Urothelium cell line (cell line): ENCODE measurements at places on chromosomes 13 and 19.
A peak's percentile ranks its signal among the peaks of the same experiment; 100 is the strongest.

DNA sequence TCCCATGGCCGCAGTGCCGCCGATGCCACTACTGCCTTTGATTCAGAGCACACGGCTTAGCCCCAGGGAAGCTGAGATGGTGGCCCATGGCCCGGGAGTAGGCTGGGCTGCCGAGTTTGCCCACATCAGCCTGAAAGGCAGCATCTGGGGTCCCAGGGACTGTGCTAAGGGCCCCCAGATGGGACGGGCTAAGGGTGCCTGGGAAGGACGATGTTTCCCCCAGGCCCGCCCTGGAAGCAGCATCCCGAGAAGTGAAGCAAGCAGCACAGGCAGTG, 22.5 kb downstream of the MAP2K2 start:
- DNase-seq = no peak

- DNase-seq = no peak
Measured at GRCh38 chr19:49453757-49454240, 774 bp downstream of the ALDH16A1 start.

GRCh38 chr19:494171-495080, 1.9 kb upstream of the MADCAM1 start:
- DNase-seq = no peak

DNA sequence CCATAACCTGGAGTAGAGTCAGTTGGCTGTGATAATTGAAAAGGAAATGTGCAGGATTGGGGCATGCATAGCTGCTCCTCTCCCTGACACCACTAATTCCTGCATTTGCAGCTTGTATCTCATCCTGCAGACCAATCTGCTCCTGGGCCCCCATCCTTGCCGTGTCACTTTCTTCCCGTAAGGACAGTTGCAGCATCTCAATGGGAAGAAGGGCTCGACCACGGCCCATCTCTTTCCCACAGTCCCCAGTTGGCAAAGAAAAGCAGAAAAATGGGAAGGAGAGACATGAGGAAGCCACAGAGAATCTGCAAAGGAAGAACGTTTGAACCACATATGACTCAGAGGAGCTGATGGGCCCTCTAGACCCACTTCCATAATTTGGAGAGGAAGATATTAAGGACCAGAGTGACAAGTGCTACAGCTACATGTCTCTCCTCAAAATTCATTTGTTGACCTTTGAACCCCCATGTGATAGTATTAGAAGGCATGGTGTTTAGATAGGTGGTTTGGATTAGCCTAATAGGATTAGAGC, 1.8 kb upstream of the SIGLEC12 start:
- DNase-seq = no peak

DNA sequence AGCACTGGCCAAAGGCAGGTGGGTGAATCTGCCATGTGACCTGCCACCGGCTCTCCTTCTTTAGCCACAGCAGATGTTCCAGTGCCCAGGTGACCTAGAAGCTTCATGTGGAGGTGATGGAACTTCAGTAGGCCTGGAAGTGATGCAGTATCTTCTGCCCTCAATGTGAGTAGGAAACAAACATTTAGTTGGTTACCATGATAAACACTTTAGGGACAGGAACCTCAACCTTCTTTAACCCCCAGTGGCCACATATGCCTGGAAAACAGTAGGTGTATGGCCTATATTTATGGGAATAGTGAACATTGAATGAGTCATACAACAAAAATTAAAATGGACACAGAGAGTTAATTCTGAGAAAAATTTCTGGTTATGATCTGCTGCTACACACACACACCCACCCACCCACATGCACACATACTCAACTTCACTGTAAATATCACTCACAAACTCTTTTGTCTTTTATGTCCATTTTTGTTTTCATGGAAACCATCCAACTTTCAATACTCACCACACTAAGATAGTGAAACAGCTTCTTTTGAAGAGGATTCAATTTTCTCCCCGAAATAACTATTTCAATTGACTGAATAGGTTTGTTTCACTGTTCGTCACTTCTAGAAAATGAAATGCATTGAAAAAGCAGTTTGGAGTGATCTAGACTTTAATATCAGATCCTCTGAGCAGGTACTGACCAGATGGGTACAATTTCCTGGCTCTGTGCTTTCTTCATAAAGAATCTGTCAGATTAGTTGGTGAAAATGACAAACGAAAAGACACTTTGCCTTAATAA, 97.3 kb downstream of the STARD13 start:
- DNase-seq = no peak

- no peak for DNase-seq
Measured at GRCh38 chr13:33367171-33367895, 81.8 kb upstream of the STARD13 start.

DNA sequence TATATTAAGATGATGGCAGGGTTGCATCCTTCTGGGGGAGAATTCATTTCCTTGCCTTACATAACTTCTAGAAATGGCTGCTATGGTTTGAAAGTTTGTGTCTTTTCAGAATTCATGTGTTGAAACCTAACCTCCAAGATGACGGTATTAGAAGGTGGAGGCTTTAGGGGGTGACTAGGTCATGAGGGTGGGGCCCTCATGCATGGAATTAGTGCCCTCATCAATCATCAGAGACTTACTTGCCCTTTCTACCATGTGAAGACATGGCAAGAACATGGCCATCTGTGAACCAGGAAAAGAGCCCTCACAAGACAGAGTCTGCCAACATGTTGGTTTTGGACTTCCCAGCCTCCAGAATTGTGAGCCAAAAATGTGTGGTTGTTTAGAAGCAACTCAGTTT, 14.8 kb upstream of the FCER2 start:
- DNase-seq = no peak

GRCh38 chr19:3039641-3040077, 10.6 kb upstream of the TLE2 start:
- no peak for DNase-seq

DNA sequence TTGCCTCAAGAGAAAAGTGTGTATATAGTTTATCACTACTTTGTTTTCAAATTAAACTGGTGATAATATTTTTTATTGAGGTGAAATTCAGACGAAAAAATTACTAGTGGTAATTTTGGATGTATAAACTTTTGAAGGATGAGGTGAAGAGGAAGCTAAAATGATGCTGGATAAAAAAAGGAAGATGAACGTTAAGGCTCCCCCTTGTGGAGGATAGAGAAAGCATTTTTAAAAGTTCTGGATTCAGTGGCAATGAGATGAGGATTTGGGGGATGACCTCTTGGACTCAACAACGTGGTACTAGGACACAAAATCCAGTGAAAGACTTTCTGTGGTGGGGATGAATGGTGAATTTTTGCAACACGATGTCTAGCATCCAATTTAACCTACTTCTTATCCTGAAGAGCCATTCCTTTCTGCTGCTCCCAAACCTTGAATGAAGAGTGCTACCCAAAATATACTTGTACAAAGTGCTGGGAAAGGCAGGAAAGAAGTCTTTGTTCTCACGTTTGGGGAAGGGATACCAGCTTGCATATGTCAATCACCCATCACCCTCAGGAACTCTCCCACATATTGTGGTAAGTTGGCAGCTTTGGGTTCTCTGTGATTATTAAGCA, 7.3 kb upstream of the SIGLEC5 start:
- DNase-seq = peak; percentile 14

DNA sequence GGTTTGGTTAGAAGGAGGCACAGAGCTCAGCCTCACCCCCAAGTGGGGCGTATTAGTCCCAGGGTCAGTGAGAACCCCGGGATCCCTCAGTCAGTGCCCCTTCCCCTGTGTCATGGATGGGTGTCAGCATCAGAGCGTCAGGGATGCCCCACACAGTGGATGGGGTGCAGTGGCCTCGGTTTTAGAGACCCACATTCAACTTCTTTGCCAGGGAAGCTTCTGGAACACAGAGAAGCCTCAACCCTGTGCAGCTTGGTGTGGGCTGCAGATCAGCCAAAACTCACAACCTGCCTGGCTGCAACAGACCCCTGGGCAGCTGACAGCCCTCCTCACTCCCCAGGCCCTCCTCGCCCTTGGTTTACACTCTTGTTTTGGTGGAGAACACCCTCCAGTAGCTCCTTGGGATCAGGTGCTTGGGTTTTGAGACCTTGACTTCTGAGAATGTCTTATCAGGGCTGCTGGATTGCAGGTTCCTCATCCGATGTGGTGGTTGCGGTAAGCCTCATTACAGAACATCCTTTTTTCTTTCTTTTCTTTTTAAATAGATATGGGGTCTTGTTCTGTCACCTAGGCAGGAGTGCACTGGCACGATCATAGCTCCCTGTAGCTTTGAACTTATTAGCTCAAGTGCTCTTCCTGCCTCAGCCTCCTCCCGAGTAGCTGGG, 11.0 kb downstream of the ZNF333 start:
- DNase-seq = no peak

- no peak for DNase-seq
Measured at GRCh38 chr19:54302257-54302656, 10.7 kb downstream of the LILRA5 start.

GRCh38 chr13:44819772-44820171, 169.5 kb downstream of the NUFIP1 start:
- DNase-seq = no peak
